NCI-H1048 (cell line): ENCODE measurements at places on chromosomes 3 and 15.

GRCh38 chr3:48440590-48440958 lies 517 bp downstream of the TMA7 start:
- no peak for DNase-seq

- DNase-seq, result no peak
Measured at GRCh38 chr3:123803521-123803920, 80.6 kb downstream of the MYLK start.

DNA sequence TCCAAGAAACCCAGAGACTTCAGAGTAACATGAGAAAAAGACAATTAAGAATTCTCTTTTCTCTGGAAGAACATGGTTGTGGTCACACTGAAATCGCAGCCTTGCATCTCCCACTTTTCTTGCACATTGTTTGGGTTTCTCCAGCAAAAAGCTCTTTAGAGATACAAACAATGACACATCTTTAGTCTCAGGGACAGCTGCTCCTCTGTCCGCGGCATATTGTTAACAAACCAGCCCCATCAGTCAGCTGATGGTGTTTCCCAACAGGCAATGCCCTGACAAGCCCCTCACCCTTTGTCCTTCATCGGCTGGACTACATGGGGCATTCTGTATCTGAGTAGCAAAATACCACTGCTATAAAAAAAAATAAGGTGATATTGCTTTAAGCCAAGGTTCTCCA lies 53.4 kb downstream of the UMPS start:
- DNase-seq, result no peak

DNA sequence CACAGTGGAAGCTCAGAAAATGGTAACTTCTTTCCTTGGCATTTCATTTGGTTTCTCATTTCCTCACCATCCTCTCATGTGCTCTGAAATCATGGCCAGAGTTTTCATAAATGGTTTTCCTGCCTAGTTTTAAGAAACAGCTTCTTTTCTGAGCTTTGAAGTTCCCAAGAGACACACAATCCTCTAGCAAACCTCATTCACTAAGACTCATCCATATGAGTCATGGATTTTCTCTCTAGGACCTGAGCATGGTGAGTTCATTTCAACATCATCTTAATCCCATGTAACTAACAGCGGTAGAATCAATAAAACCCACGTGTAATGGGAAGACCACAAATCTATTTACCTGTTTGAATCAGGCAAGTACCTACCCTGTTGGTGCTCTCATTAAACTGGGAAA lies 274.5 kb upstream of the LRTM1 start:
- DNase-seq, result no peak

- DNase-seq, result no peak
Measured at GRCh38 chr3:15097891-15098290, 1.1 kb downstream of the RBSN start.

DNA sequence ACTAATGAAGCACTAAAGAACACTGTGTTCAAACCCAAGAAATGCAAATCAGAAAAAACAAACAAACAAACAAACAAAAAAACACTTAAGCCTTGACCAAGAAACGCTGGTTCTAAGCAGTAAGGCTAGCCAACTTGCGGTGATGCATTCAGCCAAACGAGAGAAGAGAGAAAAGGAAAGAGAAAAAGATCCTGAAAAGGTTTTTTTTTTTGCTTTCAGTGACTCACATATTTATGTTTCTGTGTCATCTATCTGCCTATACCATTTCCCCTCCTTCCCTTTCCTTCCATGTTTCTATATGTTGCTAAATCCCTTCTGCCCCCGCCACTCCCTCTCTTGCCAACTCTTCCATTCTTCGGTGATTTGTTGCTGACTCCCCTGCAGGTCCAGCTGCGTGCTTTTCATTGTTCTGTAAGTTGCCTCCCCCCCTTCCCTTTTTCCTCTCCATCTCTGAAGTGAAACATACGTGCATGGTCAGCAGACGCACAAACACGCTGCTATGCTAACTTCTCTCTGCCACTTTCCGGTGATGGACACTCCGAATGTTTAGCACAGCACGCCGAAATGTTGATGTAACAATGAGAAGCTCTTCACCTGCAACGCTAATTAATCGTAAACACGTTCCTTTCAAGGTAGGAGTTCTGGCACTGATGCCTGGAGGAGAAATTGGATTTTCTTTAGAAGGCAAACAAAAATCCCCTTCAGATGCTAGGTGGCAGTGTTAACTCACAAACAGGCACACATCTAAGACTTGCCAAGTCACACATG lies 154.4 kb downstream of the TUSC7 start:
- peak; percentile 9 for DNase-seq

GRCh38 chr3:23172059-23172458 lies 31.1 kb upstream of the UBE2E2 start:
- DNase-seq, result no peak

- DNase-seq, result no peak
Measured at GRCh38 chr3:120416868-120417267, 33.9 kb downstream of the FSTL1 start.
